NCI-H2107 (cell line): ENCODE measurements at places on chromosomes 12 and 14.
A peak's percentile ranks its signal among the peaks of the same experiment; 100 is the strongest.

DNA sequence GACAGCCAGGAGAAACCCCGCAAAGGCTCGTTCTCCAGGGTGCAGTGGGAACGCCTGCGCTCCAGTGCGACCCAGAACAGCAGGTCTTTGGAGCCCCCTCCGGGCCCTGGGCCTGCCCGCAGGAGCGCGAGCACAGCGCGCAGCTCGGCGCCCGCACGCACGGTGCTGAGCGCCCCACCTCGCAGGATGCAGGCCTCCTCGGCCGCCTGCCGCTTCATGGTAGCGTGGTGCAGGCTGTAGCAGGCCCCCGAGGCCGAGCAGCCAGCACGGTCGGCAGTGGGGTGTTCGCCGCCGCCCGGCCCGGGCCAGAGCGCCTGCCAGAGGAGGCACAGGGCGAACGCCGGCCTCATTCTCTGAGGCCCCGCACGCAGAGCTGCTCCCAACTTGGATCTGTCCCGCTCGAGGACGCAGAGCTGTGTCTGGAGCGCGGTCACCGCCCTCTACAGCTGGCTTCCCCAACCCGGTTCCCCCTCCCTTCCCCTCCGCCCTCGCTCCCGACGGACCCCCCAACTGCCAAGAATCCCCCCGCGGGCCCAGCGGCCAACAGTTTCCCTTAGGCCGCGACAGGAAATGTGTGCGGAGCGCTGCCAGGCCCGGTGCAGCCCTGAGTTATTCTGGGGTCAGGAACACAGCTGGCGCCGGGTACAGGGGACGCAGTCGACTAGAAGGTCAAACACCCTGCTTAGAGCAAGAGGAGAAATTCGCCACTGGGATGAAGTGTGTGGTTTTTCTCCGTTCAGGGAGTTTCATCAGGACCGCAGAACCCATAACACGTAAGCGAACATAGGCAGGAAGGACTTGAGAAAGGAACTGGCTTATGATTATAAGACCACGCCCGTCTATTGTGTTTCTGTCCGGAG is at the start of gene CLEC14A:
CLEC14A (minus strand) TSS at position 421 of the 860 bp plus-strand sequence; CDS start at position 350, 71 bp downstream.
- no peak for DNase-seq

DNA sequence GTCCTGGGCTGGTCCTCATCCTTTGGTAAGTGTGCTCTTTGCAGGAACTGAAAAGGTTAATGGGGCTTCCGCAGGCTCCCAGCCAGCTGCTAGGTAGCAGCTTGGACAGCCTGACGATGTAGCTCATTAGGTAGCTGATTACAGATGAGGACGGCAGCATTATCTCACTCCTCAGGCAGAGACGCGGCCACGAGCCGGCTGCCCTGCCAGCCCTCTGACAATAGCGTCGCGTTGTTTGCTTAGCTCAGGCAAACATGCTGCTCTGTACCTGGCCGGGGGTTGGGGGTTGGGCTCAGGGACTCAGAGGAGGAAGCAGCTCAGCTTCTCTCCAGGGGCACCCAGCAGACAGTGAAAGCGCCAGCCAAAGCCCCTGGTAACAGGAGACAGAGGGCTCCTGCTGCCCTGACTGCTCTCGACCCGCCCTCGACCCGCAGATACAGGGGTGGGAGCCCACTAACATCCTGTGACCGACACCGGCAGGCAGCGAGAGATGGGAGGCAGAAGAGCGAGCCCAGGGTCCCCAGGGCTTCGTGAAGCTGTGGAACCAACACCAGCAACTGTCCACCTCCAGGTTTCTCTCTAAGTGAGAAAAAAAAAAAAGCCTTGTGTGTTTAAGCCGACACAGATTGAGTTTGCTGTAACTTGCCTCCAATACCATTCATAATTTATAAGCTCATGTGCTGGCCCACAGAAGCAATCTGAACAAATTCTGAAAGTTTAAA is 53.4 kb upstream of the DLK1 start:
- DNase-seq, result peak; percentile 89

GRCh38 chr12:24230061-24230701 is 280.7 kb upstream of the SOX5 start:
- no peak for DNase-seq

- no peak for DNase-seq
Observed at GRCh38 chr12:97797473-97797872, 334.9 kb downstream of the RMST start.

GRCh38 chr12:111121840-111122239 is 201.5 kb upstream of the MYL2 start:
- DNase-seq, result no peak

DNA sequence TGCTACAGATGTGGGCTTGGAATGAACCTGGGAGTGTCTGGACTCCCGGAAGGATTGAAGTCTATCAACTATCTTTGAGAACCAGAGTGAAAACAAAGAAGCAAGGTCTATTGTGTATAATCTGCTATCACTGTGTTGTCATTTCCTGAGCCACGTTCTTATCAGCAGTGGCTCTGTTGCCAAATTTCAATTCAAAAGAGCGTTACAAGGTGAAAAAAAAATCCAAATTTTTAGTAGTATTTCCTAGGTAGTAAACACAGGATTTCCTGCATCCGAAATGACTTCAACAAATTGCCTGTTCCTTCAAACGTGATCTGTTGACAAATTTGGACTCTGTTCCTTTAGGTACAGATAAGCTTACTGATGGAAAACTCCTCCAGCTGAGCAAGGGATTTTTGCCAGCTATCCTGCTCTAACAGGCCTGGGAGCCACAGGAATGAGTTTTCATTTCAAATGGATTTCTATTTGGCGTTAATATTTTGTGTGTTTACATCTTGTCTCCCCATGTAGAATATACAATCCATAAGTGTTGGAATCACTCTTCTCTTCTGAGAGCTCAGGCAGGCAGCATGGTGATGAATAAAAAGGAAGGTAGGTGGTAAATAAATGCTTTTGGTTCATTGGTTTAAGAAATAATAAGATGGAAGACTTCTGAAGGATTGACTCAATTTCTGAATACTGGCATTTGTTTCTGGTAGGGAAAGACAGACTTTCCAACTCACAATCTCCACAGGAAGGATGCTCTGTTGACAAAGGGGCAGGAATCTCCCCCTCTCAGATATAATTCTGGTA is 58.5 kb downstream of the GPR135 start:
- no peak for DNase-seq

- DNase-seq, result no peak
Observed at GRCh38 chr12:94100211-94100627, 48.2 kb upstream of the PLXNC1 start.

GRCh38 chr14:102565331-102565887 is 27.0 kb upstream of the RCOR1 start:
- no peak for DNase-seq

DNA sequence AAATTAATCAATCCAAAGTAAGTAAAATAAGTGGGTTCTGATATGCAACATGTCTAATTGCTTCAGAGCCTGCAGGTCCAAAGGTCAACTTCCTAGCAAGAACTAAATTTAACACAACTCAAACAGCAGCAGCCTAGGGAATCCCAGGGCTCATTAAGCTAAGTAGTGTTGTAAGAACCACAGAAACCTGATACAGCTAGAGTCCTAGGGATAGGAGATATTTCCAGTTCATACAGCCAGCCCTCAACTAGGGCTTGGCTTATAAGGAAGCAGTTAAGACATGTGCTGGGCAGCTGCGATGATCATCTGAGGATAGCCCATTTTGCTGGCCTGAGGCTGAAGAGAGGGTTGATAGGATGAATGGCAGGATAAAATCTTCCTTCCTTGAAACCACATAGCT is at the start of gene OR4Q3:
OR4Q3 (plus strand) TSS at position 316 of the 400 bp plus-strand sequence.
- DNase-seq, result no peak

DNA sequence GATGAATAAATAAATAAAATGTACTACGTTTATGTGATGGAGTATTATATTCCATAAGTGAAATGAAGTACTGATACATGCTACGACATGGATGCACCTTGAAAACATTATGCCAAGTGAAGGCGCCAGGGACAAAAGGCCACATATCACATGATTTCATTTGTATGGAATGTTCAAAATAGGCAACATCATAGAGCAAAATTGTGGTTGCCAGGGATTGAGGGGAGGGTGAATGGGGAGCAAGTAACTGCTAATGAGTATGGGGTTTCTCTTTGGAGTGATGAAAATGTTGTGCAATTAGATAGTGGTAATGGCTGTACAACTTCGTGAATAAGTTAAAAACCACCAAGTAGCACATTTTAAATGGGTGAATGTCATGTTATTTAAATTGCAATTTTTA is 132.8 kb downstream of the SLC38A4 start:
- DNase-seq, result no peak

DNA sequence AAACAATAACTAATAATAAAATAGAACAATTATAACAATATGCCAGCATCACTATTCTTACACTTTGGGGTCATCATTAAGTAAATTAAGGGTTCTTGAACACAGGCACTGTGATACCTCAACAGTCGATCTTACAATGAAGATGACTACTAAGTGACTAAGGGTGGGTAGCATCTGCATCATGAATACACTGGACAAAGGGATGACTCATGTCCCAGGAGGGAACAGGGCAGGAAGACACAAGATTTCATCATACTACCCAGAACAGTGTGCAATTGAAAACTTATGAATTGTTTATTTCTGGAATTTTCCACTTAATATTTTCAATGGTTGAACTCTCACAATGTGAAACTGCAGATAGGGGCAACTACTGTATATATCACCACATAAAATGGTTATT is 19.7 kb downstream of the TSPAN19 start:
- DNase-seq, result no peak

- DNase-seq, result no peak
Observed at GRCh38 chr14:89621791-89622638, 205.0 kb upstream of the FOXN3 start.

- DNase-seq, result peak; percentile 3
Observed at GRCh38 chr12:55142669-55143565, 16.7 kb downstream of the OR9K2 start.

DNA sequence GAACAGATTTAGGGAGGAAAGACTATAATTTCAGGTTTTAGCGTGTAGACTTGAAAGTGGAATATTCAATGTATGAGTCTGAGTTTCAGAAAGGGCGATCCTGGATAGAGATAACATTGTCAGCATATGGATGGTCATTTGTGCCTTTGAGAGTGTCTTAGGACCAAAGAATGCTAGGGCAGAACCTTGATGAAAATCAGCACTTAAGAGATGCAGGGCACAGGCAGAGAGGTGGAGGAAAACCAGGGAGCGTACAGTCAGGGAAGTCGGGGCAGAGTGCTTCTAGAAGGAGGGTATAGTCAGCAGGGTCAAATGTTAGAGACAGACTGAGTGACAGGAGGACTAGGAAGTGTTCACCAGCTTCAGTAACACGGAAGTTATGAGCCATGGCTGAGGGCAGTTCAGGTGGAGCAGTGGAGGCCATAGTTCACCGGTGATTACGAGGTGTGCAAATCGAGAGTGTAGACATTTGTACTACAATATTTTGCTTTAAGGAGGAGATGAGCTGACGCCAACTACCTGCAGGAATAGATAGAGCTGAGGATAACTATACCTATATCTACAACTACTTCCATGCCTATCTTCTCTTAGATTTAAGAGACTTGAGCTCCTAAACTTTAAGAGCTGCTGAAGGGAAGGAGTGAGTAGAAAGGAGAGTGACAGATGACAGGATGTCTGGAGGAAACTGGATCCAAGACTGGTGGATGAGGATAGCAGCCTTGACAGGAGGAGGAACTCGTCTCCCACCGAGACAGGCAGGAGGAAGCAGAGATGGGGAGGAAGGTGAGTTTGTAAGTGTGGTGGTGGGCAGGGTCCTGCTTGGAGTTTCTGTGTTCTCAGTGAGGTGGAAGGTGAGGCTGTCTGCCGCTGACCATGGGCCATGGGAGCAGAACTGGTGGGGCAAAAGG is 6.5 kb downstream of the CBLN3 start:
- DNase-seq, result no peak

- no peak for DNase-seq
Observed at GRCh38 chr12:124175704-124176103, 119.2 kb upstream of the RFLNA start.

- DNase-seq, result no peak
Observed at GRCh38 chr12:98439981-98440581, 75.3 kb upstream of the TMPO start.

- DNase-seq, result peak; percentile 51
Observed at GRCh38 chr12:113149361-113150150, at the start of gene CFAP73. Gene CFAP73, plus strand, starts transcription at chr12:113149724. Its CDS starts 134 bp downstream, at chr12:113149858.

- DNase-seq, result no peak
Observed at GRCh38 chr14:101781240-101782061, 19.9 kb downstream of the PPP2R5C start.

DNA sequence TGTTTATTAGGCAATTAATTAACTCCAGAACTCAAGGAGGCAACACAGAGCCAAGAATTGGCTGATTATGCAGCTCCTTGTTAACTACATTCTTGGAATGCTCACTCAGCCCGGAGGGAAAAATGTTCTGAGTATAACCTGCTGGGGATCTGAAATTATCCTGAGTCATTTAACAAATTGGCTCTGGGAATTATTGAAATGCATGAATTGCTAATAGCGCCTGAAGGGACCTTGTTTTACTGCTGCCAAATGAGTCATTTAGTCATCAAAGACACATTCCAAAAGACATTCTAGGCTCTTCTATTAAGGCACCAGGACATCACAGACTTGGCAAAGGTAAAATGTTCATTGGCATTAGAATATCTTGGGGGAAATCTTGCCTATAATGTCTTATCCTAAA is 13.0 kb downstream of the TMEM52B start:
- no peak for DNase-seq

DNA sequence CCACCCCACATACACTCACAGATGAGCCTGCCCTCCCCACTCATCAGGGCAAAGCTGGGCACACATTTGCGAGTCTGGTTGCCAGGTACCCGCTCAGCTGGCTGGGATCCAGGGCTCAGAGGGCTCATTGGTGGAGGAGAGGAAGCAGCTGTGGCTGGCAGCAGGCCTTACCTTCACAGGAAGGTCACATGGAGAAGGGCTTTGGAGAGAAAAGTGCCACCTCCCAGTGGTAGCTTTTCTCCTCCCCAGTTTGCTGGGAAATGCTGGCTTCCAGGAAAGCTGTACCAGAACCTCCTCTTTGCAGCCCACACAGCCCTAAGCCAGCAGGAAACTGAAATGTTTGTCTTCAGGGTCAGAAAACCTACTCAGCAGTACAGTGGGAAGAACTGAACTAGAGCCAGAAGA is 55.6 kb downstream of the LGMN start:
- DNase-seq, result peak; percentile 98

GRCh38 chr12:113893221-113893620 is 72.9 kb downstream of the RBM19 start:
- no peak for DNase-seq

- no peak for DNase-seq
Observed at GRCh38 chr14:64506721-64507120, 2.2 kb downstream of the ZBTB1 start.
